ENCODE measurements at places on chromosomes 1 and 21. TPM values are rescaled to one million over a fixed set of nuclear protein-coding genes. Genes with fewer than 3 reads are reported as not detected.
A peak's percentile ranks its signal among the peaks of the same experiment; 100 is the strongest.

GRCh38 chr21:28959367-28960099, 33.1 kb downstream of the LTN1 start:
- peak; percentile 59 for DNase-seq

DNA sequence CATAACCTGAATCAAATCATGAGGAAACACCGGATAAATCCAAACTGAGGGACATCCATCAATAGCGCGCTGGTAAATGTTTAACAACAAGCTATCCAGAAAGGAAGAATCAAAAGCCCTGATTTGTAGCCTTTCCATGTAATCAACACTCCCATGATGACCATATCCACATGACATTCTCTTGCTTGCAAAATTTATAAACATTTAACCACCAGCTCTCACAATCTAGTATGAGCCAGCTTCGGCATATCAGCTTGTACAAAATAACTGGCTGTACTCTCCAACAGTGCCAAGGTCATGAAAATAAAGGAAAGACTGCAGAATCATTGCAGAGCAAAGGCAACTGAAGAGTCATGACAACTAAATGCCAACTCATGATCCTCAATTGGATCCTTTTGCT, 15.7 kb downstream of the HSD11B1 start:
- no peak for DNase-seq

GRCh38 chr1:9316080-9316444, 23.4 kb downstream of the SPSB1 start:
- DNase-seq, result no peak

GRCh38 chr1:27114546-27114945, 40.4 kb downstream of the SLC9A1 start:
- DNase-seq, result no peak

GRCh38 chr21:36773117-36773516, 74.2 kb downstream of the SIM2 start:
- peak; percentile 52 for DNase-seq

DNA sequence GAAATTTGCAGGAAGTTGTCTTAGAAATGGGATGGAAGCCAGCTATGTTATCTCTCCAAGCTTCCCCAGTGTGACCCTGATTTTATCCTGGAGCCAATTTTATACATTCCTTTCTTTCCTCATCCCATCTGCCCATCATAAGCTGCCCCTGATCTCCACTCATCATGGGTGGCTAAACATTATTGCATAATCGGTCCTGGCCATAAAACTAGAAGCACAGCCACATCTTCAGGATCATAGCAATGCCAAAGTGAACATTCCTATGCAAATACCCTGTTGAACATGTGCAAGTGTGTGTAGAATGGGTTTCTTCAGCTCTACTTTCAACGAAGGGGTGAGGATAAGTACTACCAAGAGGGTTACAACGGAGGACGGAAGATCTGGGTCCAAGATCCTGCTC, 50.6 kb upstream of the COG2 start:
- DNase-seq, result no peak

Gene LCE1C
- total RNA-seq, result not detected

Gene PLEKHN1
- total RNA-seq, result 0.37 TPM

Gene CNTN2
- total RNA-seq, result not detected

Gene GNG12
- 256 TPM for total RNA-seq
